ENCODE measurements at places on chromosomes 3 and 15.

- DNase-seq, result no peak
Observed at GRCh38 chr15:94840794-94841783, 609.7 kb downstream of the MCTP2 start.

GRCh38 chr15:61051569-61052031, 177.5 kb downstream of the RORA start:
- peak; percentile 64 for DNase-seq

GRCh38 chr15:78449220-78449999, 11.4 kb downstream of the IREB2 start:
- DNase-seq, result no peak

DNA sequence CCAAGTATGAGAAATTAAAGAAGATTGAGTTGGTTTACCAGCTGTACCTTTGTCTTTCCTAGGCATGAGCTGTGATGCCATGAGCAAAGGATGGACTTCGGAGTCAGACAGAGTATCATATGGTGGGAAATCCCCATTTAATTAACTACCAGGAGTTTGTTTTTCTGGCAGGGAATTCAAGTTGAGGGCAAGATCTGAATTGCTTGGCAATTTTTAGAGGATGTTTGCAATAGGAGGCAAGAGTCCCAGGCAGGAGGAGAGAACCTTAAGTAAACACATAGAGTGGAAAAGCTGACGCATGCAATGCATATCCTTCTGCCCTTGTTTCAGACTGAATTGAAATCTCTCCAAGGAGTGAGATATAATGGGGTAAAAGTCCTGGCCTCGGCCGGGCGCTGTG, 569.7 kb upstream of the MDFIC2 start:
- peak; percentile 4 for DNase-seq

Measured in SHP77 (cell line).